Stimulated activated CD4-positive, alpha-beta T cell treated with anti-CD3 and anti-CD28 coated beads, Interleukin-4, amount 100 ng/mL, for 1 hour (primary cell): ENCODE measurements at places on chromosomes 6 and 20.

GRCh38 chr6:154602296-154602695, 91.8 kb upstream of the CNKSR3 start:
- DNase-seq = no peak

- DNase-seq = no peak
Observed at GRCh38 chr6:2809015-2809414, 32.6 kb downstream of the SERPINB1 start.

- no peak for DNase-seq
Observed at GRCh38 chr6:161618831-161619454, 345.1 kb upstream of the AGPAT4 start.

GRCh38 chr6:163427498-163428254, 13.2 kb downstream of the QKI start:
- DNase-seq = no peak

- DNase-seq = no peak
Observed at GRCh38 chr6:75115481-75115880, 90.4 kb downstream of the COL12A1 start.

DNA sequence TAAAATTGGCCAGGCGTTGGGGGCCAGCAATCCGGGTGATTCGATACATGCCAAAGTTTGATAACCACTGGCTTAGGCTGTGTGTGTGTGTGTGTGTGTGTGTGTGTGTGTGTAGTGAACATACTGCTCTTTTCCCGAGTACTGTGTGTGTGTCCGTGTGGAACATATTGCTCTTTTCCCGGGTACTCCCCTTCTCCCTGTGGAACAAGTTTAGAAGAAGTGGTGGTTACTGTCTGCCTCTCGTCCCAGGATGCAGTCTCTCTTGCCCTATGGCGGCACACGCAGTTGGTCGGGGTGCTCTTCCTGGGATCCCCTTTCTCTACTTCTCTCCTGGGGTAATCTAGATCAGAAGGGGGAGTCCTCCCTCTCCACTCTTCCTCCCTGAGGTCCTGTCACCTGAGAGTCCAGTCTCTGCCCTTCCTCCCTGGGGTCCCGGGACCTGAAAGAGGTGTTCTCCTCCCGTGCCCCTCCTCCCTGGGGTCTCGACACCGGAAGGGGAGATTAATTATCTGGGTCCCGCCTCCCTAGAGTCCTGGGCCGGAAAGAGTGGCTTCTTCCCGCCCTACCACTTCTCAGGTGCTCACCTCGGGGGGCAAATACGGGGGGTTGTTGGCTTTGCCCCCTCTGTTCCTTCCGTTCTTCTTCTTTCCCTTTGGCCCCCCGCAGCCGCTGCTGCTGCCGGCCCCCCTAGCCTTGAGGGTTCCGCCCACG, 516 bp downstream of the GTPBP2 start:
- peak; percentile 51 for DNase-seq

GRCh38 chr20:13098720-13099355, 90.1 kb downstream of the SPTLC3 start:
- DNase-seq = no peak

DNA sequence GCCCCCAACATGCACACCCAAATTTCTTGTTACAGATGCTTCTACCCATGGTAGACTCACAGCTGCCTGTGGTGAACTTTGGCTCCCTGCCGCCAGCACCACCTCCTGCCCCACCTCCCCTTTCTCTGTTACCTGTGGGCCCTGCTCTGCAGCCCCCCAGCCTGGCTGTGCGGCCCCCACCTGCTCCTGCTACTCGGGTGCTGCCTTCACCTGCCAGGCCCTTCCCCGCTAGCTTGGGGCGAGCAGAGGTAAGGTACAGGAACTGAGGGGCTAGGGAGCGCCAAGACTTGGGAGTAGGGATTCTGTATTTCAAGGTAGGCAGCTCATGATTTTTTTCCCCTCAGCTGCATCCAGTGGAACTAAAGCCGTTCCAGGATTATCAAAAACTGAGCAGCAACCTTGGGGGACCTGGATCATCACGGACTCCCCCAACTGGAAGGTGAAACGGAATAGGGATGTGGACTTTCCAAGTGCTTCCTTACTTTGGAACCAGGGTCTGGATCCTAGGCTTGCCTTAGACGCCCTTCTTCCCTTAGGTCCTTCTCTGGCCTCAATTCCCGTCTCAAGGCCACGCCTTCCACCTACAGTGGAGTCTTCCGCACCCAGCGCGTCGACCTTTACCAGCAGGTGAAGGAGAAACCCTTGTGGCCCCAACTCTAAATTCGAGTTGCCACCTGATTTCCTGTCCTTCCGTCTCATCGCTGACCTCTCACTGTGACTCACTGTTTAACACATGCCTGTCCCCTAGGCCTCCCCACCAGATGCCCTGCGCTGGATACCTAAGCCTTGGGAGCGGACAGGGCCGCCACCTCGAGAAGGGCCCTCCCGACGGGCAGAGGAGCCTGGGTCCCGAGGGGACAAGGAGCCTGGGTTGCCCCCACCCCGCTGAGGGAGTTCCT, 15.5 kb downstream of the BAG6 start:
- no peak for DNase-seq

DNA sequence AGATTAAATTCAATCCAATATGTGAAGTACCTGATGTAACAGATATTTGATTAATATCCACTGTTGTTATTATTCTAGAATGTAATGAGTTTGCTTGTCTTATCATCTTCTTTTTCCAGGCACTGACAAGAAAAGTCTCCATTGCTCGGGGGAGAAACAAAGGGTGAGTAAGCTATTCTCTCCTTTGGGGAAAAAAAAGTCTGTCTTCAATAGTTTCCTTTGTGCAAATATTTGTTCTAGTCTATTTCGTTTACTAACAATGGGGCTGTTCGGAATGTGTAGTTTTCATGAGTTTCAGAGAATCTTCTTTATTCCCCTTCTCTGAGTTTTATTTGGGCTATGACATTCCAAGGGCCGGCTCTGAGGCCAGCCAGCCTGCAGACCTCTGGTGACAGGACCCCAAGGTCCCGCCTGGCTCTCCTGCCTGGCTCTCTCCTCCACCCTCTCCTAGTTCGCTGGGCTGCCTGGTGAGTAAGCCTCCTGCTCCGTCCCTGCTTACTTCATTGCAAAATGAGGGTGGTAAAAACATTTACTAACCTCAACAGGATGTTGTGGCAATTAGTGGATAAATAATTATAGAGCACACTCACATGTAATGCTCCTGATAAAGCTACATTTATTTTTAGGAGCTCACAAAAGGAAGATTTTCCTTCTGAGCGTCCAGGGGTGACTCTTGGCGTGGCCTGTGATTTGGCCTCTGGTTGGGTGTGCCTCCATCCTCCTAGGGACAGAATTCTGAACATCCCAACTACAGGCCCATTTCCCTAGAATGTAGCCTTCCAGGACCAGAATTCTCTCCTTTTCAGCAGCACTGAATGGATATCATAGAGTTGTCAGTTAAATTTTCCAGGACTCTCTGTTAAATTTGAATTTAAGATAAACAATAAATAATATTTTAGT, 43.1 kb upstream of the SNX9 start:
- no peak for DNase-seq

DNA sequence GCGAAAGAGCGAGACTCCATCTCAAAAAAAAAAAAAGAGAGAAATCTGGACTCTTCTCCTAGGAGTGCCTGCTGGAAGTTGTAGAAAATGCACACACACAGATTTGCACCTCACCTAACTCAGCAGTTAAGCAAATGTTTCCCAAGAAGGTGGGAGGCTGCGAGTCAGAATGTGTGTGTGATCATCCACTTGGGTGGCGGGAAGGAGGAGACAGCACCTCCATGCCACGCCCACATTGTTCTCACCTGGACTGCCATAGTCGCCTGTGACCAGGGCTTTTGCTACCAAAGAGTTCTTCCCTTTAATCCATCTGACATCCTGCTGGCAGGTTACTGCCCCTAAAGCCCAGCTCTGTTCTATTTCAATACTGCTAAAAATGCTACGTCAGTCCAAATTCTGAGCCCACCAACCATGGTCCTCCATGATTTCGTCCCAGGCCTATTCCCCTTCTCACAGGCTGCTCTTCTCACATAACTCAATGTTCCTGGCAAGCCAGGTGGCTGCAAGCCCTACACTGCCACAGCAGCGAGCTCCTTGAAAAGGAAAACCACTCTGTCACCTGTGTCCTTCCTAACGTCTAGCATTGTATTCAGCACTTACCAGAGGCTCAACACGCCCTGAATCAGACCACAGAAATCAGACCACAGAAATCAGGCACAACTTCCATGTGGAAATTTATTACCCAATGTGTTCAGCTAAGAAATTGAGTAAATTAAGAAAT, 77.5 kb downstream of the PSMG4 start:
- no peak for DNase-seq

DNA sequence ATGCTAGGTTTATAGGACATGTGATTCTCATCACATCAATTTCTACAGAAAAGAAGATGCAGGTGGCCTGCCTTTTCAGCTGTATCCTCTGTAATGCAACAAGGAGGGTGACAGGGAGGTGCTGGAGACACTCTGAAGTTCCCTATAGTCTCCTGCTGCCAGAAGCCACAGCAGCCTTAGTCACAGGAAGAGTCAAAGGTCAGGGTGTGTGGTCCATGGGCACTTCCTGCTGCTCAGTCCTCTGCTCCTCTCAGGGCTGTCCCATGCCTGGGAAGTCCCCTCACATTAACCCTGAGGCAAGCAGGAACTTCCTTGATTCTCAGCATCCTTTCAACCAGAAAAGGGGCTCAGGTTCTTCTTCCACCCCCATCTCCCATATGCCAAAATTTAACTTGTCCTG, 144.8 kb upstream of the FOXA2 start:
- no peak for DNase-seq

GRCh38 chr6:27838945-27839625, 73.1 kb downstream of the OR2B2 start:
- peak; percentile 29 for DNase-seq

- no peak for DNase-seq
Observed at GRCh38 chr6:138986578-138986977, 1.5 kb downstream of the REPS1 start.

DNA sequence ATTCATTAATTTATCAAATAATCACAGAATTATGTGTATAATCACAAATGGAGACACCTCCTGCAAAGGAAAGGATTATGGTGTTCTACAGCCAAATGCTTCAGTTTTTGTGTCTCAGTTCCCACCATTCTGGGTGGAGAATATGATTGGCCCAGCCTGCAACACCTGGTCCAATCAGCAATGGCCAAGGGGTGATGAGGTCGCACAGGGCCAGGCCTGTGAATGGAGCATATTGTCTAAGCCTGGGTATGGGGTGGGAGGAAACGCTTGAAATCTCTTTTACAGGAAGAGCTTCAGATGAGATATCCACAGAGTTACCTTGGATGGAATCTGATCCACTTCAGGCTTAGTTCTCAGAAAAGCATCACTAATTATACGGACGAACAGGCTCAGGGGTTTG, 271.6 kb downstream of the DHX35 start:
- no peak for DNase-seq

DNA sequence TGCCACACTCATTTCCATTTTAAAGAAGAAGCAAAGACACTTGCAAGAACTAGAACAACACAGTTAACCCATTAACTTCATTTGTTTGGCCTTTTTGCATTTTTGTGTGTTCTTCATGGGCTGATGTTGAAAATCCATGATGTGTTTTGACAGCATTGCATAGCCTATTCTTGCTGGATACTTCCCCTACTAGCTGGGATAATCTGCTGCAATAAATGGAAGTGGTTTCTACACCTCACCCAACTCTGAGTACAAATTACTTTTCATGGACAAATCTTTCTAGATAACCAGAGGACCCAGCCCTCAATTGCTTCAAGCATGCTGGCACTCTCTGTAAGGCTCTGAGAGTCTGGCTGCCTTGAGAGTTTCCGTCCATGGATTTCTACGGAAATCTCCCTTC, 26.5 kb downstream of the CST9L start:
- DNase-seq = no peak

- no peak for DNase-seq
Observed at GRCh38 chr20:58328836-58329235, 19.3 kb downstream of the RAB22A start.

- DNase-seq = no peak
Observed at GRCh38 chr6:167077241-167077932, 45.5 kb upstream of the CCR6 start.

DNA sequence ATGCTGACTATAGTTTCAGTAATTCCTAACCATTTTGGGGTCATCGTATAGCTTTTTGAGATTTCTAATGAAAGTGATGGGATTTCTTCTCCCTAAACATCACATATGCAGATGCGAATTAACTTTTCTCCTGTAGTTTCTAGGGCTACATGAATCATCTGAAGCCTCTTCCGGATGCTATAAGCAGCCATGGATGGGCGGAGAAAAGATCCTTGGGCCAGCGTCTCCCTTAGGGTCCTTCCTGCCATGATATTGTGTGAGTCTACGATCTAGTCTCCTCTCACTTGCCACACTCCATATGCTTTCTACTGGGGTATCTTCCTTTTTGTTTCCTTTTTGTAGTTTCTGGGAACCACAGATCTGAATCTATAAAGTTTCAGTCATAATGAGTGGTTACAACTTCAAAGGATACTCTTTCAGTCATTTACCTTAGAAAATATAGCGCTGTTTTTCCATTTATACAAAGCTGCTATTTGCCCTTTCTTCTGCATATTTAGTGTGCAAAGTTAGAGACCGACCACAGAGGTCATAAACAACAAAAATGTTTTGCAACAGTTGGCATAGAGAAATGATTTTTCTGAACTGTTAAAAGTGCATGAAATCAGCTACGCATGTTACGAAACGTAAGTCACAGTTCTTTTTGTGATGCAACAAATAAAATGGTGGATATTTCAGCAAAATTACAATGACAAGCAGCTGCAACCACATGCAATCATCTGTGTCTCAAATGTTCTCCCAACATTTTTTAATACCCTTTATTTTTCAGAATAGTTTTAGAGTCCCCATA, 396.2 kb upstream of the SLC35B3 start:
- no peak for DNase-seq

DNA sequence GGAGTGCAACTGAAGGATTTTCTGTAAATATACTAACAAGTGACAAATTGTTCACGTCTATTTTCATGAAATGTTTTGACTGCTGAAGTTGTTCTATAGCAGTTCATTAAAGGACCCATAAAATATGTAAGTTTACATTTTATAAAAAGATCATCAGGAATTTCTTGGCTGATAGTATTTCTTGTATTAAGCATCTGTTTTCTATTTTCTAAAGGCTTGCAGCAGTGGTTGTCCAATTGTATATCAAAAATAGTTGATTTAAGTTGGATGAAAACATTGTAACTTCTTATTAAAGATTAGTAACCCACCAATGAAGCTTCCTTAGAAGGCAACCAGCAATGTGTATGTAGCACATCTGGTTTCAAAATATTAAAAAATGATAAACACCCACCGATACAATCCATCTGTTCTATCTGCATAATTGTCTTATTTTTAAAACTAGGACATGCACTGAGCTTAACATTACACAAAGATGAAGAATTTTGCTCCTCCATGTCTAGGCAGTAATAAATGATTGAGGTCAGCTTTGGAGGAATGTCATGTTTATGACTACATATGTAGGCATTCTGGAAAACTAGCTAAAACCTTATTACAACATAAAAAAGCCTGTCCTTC, 301.3 kb upstream of the TCF21 start:
- no peak for DNase-seq
